Stimulated activated CD4-positive, alpha-beta T cell treated with anti-CD3 and anti-CD28 coated beads, Interleukin-15, amount 100 ng/mL, for 1 hour (primary cell): ENCODE measurements at places on chromosomes 12 and 14.

DNA sequence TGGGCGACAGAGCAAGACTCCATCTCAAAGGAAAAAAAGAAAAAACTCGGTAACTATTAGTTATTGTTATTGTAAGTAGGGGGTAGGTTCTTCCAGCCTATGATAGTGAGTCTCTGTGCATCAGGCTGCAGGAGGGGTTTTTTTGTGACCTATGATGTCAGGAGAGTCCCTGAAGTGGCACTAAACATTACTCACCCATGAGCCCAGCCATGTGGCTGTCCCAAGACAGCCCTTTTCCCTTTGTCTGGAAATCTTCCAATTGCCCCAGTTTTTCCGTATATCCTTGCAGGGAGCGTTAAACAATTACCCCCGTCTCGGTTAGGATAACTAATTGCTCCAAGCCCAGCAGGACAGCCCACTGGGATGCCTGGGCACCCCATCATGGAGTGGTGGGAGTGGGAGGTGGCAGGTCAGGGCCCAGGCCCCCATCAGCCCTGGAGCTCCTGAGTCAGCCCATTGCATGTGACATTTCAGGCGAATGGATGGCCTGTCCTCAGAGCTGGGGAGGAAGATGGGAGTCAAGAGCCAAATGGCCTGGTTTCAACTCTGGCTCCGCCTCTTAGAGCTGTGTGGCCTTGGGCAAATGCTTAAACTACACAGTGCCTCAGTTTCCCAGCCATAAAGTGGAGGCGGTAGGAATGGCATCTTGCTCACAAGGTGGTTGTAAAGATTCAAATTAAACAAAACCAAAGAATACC, 16.4 kb downstream of the PHETA1 start:
- no peak for DNase-seq

GRCh38 chr12:71876137-71876799, 36.7 kb downstream of the TBC1D15 start:
- no peak for DNase-seq

DNA sequence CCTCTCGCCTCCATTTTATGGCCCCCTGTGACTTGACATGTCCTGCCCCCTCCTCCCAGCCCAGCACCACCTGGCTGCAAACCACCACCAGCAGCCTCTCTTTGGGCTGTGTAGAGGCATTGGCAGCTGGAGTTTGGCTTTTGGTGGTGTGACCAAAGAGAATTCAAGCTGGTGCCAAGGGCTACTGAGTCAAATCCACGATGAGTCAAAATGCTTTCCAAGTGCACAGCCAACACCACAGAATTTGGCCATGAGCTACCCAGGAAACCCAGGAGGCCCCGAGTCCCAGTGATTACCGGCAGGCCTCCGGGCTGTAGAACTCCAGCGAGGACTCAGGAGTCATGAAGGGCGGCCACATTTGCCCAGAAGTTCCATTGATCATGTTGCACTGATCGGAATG, 53.8 kb downstream of the SCARB1 start:
- DNase-seq: no peak

- DNase-seq: no peak
These were observed 13.2 kb upstream of the TSPAN11 start for GRCh38 chr12:30913323-30913722.

DNA sequence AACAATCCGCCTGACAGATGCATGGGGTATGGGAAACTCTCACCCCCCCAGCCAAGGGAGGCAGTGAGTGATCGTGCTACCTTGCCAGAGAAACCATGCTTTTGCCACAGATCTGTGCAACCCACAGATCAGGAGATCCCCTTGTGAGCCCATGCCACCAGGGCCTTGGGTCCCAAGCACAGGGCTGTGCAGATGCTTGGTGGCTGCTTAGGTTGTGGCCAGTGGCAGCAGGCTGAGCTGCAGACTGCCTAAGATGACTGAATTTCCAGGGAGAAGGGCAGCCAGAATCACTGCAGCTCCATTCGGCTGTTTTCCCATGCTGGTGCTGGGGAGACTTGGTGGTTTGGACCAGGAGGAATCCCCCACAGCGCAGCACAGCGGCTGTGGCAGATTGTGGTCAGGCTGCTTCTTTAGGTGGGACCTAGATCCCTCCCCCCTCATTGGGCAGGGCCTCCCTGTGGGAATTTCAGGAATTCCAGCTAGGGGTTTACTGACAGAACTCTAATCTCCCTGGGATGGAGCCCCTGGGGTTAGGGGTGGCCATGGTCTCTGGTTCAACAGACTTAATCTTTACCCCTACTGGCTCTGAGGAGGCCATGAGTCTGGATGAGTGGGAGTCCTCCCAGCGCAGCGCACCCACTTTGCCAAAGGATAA, 264.6 kb upstream of the DAAM1 start:
- DNase-seq: no peak

- no peak for DNase-seq
These were observed 96.2 kb downstream of the FIGNL2 start for GRCh38 chr12:51752234-51752889.

- no peak for DNase-seq
These were observed 48.6 kb downstream of the SH2B3 start for GRCh38 chr12:111454311-111454710.
